ENCODE measurements at places on chromosomes 7 and 10.

DNA sequence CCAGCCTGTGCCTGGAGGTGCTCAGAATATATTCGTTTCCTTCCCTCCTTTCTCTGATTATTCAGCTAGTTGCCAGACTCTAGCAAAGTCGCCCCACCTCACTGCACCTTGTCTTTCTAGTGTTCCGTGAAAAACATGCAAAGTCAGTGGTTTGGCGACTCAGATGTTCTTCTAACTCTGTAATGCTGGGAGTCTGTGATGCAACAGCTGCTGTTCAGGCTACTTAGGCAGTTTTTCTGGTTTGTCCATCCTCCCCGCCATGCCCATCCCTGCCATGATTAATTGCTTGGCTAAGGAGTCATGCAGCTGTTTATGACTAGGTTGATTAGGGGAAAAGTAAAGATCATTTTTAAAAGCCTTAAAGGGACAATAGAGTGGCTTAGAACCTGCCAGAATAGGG is 99.4 kb downstream of the MTPN start:
- DNase-seq = no peak

DNA sequence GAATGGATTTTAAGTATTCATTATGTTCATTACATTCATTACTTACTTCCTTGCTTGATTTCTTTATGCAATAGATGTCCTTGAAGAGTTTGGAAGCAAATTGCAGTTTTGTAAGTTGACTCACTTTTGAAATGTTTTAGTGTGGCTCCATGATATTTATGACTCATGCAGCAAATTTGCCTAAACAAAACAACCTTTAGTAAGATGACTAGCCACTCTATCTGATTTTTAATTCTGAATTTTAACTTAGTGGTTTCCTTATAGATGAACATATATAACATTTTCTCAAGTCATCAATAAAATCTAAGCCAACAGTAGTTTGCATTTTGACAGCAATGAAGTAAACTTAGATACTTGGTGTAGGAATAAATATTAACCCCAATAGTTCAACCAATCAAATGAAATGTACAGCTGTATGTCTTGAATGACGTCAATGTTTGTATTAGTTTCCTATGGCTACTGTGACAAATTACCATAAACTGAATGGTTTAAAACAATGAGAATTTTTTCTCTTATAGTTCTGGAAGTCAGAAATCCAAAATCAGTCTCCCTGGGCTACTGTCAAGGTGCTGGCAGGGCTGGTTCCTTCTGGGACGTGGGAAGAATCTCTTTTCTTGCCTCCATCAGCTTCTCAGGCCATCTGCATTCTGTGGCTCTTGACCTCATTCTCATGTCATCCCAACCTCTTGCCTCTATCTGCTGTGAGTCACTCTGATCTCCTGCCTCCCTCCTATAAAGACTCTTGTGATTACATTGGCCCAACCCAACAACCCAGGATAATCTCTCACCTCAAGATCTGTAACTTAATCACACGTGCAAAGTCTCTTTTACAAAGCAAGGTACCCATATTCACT is 73.4 kb downstream of the AHR start:
- no peak for DNase-seq

- DNase-seq = no peak
Observed at GRCh38 chr7:117219485-117219884, 103.4 kb downstream of the WNT2 start.

GRCh38 chr7:24102988-24103387 is 181.0 kb upstream of the NPY start:
- no peak for DNase-seq

GRCh38 chr7:9189703-9190102 is 756.3 kb downstream of the NXPH1 start:
- no peak for DNase-seq

GRCh38 chr10:132593900-132594876 is 56.6 kb downstream of the INPP5A start:
- DNase-seq = no peak

GRCh38 chr10:78700413-78700812 is 368.4 kb upstream of the ZMIZ1 start:
- DNase-seq = no peak

DNA sequence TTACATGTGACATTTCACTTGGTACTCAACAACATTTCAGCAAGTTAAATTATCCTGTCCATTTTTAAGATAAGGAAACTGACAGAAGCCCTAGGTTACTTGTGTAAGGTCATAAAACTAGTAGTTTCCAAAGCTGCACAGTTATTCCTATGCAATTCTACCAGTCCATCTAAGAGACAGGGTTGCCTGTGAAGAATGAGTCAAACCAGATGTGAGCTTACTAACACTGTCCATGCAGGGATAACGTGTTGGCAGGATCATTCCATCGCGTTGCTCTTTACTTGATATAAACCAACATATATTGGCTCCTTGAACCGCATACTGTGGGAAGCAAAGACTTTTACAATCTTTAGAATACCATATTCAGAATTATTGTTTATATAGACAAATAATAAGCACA is 280.9 kb upstream of the HGF start:
- DNase-seq = no peak

DNA sequence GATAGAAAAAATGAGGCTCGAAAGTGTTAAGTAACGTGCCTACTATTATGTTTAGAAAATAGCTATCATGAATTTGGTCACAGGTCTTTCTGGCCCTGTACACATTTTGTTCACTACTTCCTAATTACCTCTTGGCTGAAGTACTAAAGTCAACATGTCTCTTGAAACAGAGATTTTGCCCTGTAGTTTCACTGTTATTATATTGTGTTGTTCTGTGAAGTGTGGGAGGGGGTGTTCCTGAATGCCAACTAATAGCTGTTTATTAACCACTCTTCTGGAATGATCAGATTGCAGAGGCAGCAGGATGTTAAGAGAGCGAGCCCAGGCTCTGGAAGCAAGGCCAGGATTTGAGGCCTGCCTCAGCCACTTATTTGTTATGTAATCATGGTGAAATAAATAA is 72.1 kb downstream of the RNF133 start:
- DNase-seq = no peak

- DNase-seq = no peak
Observed at GRCh38 chr7:2832461-2832860, 11.6 kb downstream of the GNA12 start.

DNA sequence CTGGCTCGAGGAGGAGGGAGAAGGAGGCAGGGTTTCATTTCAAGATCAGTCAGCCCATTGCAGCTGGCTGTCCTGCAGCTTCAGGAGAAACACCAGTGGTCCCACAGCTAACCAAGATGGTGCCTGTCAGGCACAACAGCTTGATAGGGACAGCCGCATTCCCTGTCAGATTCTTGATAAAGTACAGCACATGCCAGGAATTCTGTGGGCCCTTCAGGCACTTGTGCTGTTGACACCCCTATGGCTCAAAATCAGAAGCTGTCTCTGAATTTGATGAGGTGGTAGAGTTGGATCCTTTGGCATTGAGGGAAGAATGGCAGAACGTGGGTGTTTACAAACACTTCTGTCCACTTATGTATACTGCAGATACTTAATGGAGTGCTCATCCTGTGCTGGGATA is 354.3 kb downstream of the KCNMA1 start:
- no peak for DNase-seq

- DNase-seq = no peak
Observed at GRCh38 chr7:49821181-49821580, 47.7 kb downstream of the VWC2 start.

DNA sequence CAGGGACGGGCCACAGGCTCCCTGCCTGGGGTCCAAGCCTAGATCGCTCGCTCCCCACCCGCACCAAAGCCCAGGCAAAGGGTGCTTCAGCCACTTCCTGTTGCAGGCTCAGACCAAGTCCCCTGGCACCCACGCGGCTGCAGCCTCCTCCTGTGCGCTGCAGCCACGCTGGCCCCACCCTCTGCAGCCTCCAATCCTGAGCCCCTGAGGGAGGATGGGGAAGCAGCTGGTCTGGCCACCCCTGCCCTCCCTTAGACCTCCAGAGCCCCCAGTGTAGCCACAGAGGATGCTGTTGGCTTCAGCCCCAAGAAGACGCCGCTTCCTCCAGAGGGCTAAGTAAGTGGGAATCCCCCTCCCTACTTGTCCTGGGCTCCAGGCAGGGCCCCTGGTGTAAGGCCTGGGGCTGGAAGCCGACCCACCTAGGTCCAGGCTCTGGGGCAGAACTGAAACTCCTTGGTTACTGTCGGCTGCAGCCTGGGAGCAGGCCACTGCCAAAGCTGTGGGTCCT is 9.4 kb downstream of the LIMK1 start:
- no peak for DNase-seq

DNA sequence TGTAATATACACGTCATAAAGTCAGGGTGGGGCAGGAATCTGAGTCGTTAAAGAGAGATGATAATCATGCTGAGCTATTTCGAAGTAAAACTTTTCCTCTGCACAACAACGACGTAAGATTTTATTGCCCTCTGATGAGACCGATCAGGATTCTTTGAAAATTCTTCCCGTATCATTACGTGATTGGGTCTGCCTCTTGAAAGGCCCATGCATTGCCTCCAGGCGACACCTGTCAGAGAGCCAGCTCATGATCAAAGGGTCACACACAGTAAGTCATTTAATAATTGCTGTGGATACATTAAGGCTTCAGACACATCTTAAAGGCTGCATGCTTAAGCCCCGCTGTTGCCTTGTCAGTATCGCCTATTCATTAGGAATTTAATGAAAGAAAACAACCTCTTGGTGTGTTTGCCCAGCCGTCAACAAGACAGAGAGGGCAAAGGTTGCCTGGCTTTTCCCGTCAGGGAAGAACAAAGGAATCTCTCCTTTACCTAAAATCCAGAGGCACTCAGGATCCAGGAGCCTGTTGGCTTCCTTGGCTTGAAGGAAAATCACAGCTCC is 189.0 kb upstream of the SH2B2 start:
- DNase-seq = no peak

- DNase-seq = peak; percentile 38
Observed at GRCh38 chr7:90931986-90932916, 332.0 kb upstream of the FZD1 start.

DNA sequence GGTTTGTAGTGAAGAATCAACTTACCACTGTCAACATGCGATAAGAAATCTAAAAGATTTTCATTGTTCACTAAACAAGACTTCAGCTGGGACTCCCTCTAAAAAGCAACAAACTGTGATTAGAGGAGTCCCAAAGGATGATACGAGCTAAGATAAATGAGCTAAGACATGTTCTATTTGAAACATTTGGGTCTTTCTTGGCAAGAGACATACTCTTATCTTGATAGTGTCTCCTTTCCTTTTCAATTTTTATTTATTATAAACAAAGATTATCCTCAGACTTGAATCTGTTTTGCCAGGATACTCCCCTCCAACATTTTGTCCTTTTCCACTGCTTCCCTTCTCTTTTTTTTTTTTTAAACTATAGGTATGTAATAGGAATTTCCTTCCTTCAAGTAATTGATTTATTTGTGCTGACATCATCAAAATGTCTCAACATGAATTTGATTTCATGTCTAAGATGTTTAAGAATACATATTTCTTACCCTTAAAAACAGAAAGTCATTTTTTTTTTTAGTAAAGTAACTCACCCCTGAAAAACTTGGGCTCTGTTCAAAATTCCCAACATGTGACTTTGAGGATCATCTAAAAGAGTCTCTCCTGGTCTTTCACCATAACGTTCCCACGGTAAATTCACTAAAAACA is 158.4 kb upstream of the NRP1 start:
- DNase-seq = no peak

DNA sequence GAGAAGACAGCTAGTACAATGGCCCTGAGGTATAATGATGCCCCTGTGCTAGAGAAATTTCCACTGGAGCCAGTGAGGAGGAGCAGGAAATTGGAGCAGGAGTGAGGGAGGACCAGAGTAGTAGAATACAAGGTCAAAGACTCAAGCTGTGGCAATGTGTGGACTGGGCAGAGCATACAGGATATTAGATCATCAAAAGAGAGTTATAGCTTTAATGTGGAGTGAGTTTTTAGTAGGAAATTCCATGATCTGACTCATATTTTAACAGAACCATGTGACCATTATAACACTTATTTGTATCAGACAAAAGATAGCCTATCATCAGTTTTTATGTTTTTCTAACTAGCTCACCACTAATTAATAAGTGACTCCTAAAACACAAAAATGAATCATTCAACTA is 154.1 kb downstream of the DGKB start:
- no peak for DNase-seq

- no peak for DNase-seq
Observed at GRCh38 chr10:88926566-88927415, 25.8 kb downstream of the ACTA2 start.

- DNase-seq = no peak
Observed at GRCh38 chr10:48805848-48806247, 121.2 kb downstream of the WDFY4 start.

GRCh38 chr7:119252962-119253361 is 1020.0 kb upstream of the KCND2 start:
- no peak for DNase-seq

DNA sequence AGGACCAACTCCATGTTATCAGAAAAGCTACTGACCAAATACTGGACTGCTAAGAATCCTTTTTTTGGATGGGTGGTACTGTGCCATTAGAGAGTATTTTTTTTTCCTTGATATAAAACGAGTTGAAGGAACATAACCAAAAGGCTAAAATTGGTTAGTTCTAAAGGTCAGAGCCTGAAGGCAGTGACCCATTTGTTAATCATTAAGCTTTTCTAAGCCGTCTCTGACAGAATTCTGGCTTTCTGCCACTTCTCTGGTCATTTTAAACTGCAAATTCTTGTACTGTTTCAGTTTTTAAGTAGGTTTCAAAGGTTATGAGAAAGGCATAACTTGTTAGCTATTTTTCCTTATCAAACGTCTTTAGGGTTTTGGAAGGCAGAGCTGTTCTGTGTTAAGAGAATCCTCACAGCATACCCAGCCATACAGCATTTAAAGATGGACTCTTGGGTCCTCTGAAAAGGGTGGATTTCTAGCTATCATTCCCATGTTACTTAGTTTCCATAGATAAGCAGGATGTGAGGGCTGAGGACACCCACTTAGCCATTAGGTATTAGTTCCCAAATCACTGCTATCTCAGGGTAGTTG is 196.8 kb downstream of the RNLS start:
- no peak for DNase-seq

DNA sequence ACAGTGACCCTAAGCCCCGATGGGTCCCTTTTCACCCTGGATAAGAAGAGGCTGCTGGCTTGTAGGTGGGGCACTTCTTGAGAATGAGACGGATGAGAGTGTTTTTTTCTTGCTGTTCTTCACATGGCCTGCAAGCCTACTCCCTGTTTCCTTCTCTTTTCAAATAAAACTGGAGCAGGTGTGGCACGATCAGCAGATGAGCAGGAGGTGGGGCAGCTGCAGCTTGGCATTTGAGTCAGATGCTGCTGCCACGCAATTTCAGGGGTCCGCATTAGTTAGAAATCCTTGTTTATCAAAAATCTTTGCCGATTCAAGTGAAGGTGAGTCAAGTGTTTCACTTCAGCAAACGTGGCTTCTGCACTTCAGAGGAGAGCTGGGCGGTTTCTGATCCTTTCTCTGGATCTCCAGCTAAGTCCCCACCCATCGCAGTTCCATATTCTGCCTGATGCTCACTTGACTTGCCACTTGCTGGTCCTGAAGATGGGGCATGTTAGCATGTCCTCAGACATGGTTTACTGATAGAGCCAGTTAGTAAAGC is 20.8 kb downstream of the WDFY4 start:
- no peak for DNase-seq

- DNase-seq = no peak
Observed at GRCh38 chr10:86798025-86798424, 41.6 kb downstream of the BMPR1A start.

All from NCI-H1092 (cell line).